Muscle of arm (tissue), 14 donors: ENCODE measurements at places on chromosomes 7 and 10. TPM values are rescaled to one million over a fixed set of nuclear protein-coding genes. Genes with fewer than 3 reads are reported as not detected.

MRLN gene
- polyA plus RNA-seq: 202 TPM

FAM180A gene
- 0.33 TPM for polyA plus RNA-seq

RNF32 gene
- polyA plus RNA-seq: 1.4 TPM

LIPN gene
- not detected for polyA plus RNA-seq

STYXL1 gene
- 27.2 TPM for polyA plus RNA-seq

EBLN1 gene
- polyA plus RNA-seq: not detected

SLC13A1 gene
- not detected for polyA plus RNA-seq

COL1A2 gene
- 4,818 TPM for polyA plus RNA-seq

FOXP2 gene
- 14.7 TPM for polyA plus RNA-seq

SPOCK2 gene
- 2.9 TPM for polyA plus RNA-seq

SLC13A4 gene
- 4.6 TPM for polyA plus RNA-seq

CTTNBP2 gene
- polyA plus RNA-seq: 1.1 TPM

RELN gene
- 4.1 TPM for polyA plus RNA-seq

TMEM184A gene
- polyA plus RNA-seq: 1.7 TPM

TSPAN14 gene
- 65.8 TPM for polyA plus RNA-seq

MCM10 gene
- 4.4 TPM for polyA plus RNA-seq

CAMK1D gene
- 16.1 TPM for polyA plus RNA-seq

ANKRD61 gene
- polyA plus RNA-seq: 0.35 TPM

CFAP70 gene
- polyA plus RNA-seq: 0.88 TPM

NKX2-3 gene
- polyA plus RNA-seq: 0.09 TPM

KIAA1217 gene
- polyA plus RNA-seq: 38.5 TPM

UBTD1 gene
- polyA plus RNA-seq: 12.1 TPM

CPN1 gene
- not detected for polyA plus RNA-seq

PGAM2 gene
- polyA plus RNA-seq: not detected

SLC29A3 gene
- polyA plus RNA-seq: not detected

CALCR gene
- 10.7 TPM for polyA plus RNA-seq

RAMP3 gene
- polyA plus RNA-seq: 4.1 TPM

TRPV5 gene
- polyA plus RNA-seq: not detected

VWDE gene
- 0.98 TPM for polyA plus RNA-seq

SPDYE3 gene
- polyA plus RNA-seq: 6.3 TPM

SEMA3D gene
- 72.9 TPM for polyA plus RNA-seq

TACR2 gene
- polyA plus RNA-seq: 0.41 TPM

NEUROD6 gene
- polyA plus RNA-seq: 0.28 TPM

WNT16 gene
- polyA plus RNA-seq: 0.21 TPM

SMKR1 gene
- not detected for polyA plus RNA-seq

CALHM3 gene
- polyA plus RNA-seq: not detected

PAOX gene
- polyA plus RNA-seq: 3.5 TPM

EBF3 gene
- polyA plus RNA-seq: 71.8 TPM
